ENCODE measurements at places on chromosomes 2 and 18.

GRCh38 chr18:3319399-3319798 is 57.5 kb downstream of the MYL12B start:
- DNase-seq = no peak

DNA sequence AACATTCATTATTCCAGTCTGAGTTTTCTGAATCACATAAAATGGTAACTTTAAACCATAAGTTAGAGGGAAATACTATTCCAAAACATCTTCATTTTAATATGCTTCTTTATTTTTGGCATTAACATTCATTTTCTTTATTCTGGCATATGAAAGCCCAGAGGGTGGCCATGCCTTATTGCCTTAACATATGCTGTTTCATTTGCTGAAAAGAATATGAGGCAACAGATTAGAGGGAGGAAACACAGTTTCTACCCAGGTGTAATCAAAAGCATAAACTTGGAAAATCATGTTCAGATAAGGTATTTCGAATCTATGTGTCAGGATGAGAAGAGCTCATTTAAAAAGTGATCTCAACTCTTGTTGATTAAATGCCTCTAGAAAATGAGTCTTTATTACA is 379.9 kb upstream of the DSEL start:
- no peak for DNase-seq

- peak; percentile 79 for DNase-seq
These were observed 141.8 kb downstream of the GRB14 start for GRCh38 chr2:164479460-164479859.

GRCh38 chr2:8684878-8685696 is 3.2 kb downstream of the ID2 start:
- peak; percentile 64 for DNase-seq

DNA sequence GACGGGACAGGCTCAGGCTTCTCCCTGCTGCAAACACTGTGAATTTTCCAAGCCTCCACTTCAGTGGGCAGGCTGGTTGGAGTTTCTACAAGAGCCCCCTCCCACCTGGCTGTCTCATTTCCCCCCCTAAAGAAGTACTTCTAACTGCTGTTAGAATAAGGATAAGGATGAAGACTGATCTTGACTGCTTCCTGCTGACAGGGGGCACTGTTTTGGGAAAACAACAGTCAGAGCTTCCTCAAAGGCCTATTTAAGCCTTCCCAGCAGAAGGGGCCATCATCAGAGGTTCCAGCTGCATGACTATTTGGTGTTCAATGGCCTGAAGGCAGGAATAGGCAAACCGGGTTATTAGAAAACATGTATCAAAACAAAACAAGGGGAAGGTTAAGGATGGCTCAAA is 1162.8 kb downstream of the DSC3 start:
- DNase-seq = no peak

DNA sequence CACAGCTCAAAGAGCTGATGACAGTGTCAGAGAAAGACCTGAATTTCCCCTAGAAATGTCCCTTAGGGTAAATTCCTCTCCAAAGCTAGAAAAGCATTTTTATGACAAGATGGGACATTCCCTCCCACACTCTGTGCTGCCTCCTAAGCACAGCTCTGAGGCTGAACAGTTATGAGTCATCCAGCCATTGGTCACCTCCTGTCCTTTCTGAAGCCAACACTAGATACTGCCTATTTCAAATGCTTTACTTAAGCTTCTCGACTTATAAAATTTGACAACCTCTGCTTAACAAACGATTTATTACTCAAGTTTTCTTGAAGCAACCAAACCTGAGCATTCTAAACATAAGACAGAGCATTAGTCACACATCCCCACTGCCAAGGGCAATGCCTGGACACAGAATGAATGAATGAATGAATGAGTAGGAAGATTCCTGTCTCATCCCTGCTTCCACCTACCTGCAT is 35.4 kb downstream of the B4GALT6 start:
- no peak for DNase-seq

GRCh38 chr2:208012449-208012848 is 12.9 kb downstream of the PLEKHM3 start:
- DNase-seq = no peak

DNA sequence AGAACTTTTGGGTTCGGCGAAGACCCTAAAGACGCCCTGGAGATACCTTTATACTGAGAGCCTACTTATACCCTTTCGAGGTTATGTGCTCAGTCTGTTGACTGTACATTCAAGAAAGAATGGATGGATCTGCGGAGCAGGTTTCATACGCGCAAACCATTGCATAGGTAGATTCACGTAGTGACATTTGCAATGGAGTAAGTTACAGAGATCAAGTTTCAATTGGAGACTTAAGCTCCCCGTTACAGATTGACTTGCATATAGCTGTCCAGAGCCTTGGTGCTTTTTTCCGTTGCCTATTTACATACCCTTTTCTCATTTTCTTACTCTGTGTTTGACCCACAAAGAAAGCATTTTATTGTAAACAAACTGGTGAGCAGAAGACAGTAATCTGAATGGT is 923 bp downstream of the PSMD1 start:
- peak; percentile 35 for DNase-seq

DNA sequence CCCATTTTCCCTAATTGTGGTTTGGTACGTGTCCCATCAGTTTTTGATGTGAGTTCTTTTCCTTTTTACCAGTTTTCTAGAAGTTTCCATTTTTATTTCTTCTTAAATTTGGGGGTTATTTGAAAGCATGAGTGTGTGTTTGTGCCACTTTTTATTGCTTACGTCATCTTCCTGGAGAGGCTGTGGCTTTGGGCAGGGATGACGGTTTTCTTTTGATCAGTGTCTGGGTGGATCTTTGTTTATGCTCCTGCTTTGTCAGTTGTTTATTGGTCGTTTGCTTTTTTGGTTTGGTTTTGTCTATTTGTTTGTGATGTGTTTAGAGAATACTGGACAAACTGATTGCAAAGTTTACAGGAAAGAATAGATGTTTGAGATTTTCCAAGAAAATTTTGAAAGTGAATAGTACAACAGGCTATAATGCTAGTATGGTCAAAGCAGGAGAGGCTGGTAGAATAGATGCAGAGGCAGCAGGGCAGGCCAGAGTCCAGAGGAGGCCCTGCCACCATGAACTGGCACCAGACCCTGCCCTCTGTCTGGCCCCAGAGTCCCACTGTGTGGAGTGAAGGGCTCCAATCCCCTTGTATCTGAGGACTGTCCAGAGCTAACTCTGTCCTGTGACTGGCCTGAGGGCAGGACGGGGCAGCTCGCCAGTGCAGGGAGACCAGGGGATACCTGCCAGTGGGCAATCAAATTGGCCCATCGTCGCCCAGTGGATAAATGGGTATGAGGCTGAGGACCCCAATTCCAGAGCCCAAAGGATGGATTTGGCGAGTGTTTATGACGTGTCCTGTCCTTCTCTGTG is 23.4 kb upstream of the SNED1 start:
- DNase-seq = no peak

- no peak for DNase-seq
These were observed 294.7 kb upstream of the HS6ST1 start for GRCh38 chr2:128613351-128613750.

DNA sequence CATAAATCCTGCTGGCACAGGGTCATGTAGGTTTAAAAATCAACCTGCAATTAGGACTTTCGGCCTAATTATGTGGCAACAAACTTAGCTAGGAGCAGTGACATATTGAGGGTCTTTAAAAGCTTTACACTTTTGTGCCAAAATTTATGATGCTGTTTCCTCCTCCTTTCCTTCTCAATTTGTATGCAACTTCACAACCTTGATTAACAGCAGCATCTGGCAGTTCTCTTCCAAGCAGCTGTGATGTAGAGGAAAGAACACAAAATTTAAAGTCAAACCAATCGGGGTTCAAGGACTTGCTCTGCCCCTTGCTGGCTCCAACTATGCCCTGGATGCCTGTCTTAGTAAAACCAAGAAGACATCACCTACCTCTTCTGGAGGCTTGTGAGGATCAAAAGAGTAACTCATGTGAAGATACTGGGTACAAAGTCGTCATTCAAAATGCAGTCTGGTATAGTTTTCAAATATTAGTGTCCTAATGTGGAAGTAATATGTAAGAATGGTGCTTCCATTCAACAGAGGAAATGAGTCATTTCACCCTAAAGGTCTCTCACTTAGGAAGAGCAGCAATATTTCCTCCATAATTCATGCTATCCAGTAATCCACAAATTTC is 94.7 kb downstream of the ANKRD44 start:
- no peak for DNase-seq

DNA sequence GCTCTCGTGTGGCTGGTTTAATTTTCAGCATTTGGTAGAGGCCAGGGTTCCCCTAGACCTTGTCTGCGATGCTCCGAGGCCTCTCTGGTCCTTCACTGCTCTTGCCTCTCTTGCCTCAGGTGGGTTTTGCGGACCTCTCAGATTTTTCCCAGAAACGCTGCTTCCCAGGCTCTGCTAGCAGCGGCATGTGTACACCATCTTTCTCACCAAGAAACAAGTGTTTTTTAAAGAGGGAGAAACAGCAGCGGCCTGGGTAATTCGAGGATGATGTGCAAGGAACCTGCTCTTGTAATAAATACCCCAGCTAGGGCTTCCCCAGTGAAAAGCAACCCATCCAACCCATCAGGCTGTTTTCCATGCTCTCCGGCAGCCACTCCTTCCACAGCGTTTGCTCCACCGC is 33.5 kb upstream of the COL6A3 start:
- no peak for DNase-seq

DNA sequence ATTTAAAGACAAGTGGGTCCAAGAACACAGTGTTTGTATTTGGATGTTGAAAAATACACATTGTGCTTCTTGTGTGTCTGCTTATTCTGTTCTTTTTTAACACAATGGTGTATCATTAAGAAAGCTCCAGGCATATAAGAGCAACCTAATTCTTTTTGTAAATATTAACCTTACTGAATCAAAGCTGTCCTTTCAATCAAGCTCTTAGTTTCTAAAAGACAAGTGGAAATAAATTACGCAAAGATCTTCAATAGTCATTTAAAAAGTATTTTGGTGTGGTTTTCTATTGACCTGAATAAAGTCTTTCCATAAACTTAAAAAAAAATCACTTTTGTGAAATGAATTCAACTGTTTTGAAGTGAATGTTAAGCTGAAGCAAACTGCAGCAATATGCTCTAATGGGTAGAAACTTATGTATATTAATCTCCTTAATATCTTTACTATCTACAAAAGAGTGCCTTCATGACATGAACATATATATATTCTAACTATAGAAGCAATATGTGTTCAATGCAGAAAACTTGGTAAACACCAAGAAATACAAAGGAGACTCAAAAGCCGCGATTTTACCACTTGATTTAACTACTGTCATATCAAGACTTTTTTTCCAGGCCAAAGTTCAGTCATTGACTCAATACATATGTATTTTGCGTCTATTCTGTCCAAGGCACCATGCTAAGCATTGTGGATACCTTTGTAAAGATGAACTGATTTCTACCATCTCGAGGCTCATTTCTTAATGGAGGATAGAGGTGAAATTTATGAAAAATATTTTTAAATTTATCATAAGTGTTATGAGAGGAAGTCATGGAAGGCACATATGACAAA is 97.7 kb downstream of the ARHGAP15 start:
- DNase-seq = no peak

DNA sequence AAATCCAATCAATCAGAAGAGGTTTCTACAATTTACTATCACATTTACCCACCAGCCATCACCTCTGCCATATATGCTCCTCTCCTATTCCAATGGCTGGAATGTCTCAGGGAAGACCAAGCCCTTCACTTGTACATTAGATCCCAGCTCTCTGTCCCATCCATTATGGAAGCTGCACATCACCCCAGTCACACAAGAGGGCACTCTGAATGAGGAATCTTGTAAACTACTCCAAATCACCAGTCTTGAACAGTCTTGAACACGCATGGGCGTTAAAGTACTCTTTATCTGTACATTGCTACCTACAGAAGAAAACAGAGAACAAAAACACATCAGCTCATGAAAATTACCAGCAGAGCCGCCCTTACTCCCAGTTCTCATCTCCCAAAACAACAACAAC is 38.7 kb downstream of the ZC3H8 start:
- DNase-seq = peak; percentile 40

DNA sequence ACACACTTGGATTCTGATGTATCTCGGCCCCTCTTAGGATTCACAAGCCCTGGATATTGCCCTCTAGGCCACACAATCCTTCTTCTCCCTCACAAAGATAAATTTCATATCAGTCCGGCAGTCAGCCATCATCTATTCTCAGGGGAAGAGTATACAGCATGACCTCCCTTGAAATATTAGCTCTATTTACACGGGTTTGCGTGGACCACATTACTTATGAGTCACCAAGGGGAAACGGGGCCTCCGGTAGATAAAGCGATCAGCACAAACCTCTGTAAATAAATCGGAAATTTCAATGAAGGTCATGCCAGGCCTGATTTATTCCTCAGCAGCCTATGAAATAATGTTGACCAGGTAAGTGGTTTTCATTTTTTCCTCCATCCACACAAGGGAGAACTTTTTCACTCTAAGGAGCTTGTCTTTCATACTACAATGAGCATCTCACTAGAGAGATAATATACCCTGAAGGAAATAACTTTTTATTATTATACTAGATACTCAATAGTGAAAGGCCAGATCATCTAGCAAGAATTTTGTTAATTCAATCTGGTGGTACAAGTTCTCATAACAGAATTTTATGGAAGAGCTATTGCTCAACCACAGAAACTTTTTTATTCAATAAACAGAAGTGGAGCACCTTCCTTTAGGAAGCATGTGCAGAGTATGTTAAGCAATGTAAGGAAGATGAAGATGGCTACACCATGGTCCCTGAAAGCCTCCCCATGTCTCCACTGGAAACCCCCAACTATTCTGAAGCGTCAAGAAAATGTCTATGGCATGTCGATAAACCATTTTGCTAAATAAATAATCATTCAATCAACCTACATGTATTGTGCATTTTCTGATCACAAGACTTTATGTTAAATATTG is 125.2 kb upstream of the PIK3C3 start:
- no peak for DNase-seq

GRCh38 chr18:3089579-3089978 is 76.6 kb upstream of the LPIN2 start:
- DNase-seq = no peak

- no peak for DNase-seq
These were observed 24.1 kb upstream of the NFATC1 start for GRCh38 chr18:79371561-79372121.

- no peak for DNase-seq
These were observed 136.3 kb downstream of the CYP26B1 start for GRCh38 chr2:72011370-72011689.

GRCh38 chr2:179825494-179825893 is 35.9 kb downstream of the ZNF385B start:
- peak; percentile 50 for DNase-seq

Data from NCI-H82 (cell line).